ENCODE measurements at places on chromosomes 12 and 14.

DNA sequence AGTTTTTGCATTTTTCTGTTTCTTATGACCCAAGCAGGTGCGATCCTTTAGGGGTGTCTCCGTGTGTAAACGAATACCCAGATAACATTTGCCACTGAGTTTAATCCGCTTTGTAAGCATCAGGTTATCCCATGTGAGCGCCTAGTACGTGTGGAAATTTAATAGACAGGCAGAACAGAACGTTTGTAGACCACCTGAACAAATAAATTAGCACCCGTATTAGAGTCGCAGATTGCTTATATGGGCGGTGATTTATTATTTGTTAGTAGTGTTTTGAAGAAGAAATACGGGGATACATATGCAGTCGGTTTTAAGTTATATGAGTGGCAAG, 325 bp downstream of the C12orf60 start:
- no peak for DNase-seq

- no peak for DNase-seq
Measured at GRCh38 chr12:46814143-46814542, 11.7 kb downstream of the SLC38A4 start.

- DNase-seq: no peak
Measured at GRCh38 chr12:12453635-12454034, 96.8 kb downstream of the BORCS5 start.

DNA sequence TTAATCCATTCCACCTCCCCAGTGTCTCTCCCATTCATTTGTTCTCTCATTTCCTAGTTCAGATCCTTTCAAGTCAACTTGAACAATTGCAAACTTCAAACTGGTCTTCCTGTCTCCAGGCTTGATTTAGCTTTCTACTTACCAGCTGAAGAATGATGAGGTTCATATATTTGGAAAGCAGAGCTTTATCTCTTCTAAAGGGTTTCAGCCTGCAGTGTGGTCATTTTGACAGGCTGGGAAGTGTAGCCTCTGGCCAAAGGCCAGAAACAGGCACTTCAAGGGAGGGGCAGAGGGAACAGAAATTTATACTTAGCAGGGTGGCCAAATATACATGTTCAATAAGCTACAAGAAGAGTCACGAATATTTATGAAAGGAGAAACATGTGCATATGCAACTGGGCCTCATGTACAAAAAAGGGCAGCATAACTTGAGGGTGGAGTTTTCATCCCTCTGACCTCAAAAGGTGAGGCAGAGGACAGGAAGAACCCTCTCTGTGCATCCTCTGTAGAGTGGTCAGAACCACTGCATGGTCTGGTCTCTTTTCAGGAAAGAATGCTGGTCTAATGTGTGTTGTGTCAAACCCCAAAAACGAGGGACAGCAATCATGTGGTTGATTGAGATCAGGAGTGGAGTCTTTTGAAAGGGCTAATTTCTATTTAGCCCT, 34.0 kb upstream of the HECTD1 start:
- no peak for DNase-seq

GRCh38 chr14:68627050-68627867, 165.6 kb downstream of the ZFP36L1 start:
- no peak for DNase-seq

GRCh38 chr12:59372956-59373355, 222.9 kb upstream of the SLC16A7 start:
- DNase-seq: no peak

DNA sequence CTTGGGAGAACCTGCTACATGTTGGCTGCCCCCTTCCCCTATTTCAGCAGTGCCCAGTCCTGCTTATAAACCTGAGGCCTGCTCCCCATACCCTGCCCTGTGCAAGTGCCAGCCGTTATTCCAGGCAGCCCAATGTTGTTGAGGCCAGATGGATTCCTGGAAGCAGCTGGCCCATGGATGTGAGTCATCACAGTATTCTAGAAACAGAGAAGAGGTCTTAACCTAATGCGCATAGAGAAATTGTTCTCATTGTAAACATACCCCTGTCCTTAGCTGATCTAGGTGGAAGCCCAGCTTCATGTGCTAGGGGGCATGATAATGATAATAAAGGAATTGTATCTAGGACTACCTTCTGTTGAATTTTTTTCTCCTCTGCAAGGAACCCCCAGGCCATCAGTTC, 69.7 kb downstream of the TSPAN11 start:
- no peak for DNase-seq

DNA sequence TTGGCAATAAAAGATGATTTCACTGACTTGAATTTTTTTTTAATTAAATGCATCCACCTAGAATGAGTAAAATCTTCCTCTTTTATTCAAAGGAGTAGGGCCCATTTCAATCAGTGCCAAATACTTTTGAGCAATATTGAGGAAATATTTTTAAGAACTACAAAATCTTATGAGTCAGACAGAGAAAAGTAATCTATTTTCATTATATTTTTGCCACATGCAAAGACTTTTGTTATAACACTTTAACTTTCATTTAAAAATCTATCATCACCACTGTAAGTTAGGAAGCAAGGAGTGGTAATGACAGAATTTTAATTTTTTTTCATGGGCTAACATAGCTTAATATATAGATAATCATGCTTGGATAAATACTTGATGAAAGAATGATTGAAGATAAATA, 345.2 kb upstream of the KITLG start:
- DNase-seq: no peak

GRCh38 chr12:114343585-114344302, 62.2 kb downstream of the TBX5 start:
- DNase-seq: no peak

DNA sequence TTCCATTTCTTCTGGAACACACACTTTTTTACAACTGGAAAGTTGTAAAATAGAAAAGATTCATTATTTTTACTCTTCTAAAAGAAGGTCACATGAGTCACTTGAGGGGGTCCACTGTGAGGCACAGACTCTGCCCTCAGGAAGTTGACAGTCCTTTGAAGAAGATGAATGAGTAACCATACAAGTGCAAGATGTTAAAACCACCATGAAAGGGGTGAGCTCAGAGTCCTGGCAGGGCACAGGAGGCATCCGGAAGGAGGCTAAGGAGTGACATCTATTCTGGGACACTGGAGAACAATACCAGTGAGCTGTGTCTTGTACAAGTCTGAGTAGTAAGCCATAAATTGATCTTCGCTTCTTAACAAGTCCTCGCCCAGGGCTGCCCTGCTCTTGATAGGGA, 126.0 kb upstream of the FRMD6 start:
- DNase-seq: no peak

DNA sequence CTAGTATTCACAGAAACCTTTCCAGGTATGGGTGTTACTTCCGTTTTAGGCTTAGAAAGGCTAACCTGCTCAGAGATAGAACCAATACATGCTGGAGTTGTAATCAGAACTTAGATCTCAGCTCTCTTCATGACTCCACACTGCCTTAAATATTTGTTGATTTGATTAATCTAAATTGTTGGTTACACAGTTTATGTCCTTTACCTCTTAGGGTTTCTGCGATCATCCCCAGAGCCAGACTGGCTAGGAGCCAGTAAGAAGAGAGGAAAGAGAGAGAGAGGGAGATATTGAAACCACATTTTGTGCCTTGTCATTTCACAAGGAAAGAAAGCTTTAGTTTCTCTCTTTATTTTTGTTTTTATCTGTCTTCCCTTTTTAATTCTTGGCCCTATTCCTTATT, 16.8 kb upstream of the MGP start:
- no peak for DNase-seq

GRCh38 chr12:57176846-57177245, 29.4 kb upstream of the LRP1-AS start:
- DNase-seq: no peak

- DNase-seq: no peak
Measured at GRCh38 chr12:40261937-40262336, 37.1 kb downstream of the LRRK2 start.

GRCh38 chr14:94547151-94547680, 14.0 kb upstream of the SERPINA4 start:
- DNase-seq: no peak

DNA sequence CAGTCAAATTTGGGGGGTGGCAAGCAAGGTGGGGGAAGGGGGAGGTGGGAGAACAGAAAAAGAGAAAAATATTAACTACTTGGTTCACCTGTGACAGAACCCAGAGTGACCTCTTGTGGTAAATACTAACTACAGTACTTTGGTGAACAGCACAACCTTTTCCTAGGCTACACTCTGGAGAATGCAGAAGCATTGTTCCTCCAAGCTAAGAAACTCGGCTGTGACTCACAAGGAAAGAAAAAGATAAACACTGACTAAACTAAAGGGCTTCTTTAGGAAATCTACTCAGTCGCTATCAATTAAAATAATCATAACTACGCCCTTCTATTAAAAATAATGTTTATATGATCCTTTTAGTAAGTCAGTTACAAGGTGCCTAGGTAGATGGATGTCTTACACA, 5.4 kb downstream of the KCNH5 start:
- DNase-seq: no peak

- peak; percentile 46 for DNase-seq
Measured at GRCh38 chr14:104827177-104828055, 26.5 kb downstream of the ZBTB42 start.

DNA sequence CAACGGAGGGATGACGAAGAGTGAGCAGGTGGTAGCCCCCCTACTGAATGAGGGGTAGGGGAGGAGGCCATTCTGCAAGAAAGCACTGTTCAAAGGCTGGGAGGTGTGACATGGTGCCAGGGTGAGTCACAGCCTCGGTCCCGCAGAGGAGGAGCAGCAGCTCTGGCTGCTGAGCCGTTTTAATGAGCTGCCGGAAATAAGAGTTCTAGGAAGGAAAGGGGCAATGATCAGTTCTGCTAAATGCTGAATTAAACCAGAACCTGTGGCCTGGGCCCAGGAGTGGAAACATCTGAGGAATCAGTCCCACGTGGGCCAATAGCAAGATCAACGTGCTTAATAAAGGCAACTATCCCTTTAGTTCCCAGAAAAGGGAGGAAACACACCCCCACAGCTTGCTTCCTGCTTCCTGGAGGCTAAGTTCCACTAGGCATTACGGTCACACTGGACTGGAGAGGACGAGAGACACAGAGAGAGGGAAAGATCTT, 3.6 kb downstream of the ABCD4 start:
- no peak for DNase-seq

DNA sequence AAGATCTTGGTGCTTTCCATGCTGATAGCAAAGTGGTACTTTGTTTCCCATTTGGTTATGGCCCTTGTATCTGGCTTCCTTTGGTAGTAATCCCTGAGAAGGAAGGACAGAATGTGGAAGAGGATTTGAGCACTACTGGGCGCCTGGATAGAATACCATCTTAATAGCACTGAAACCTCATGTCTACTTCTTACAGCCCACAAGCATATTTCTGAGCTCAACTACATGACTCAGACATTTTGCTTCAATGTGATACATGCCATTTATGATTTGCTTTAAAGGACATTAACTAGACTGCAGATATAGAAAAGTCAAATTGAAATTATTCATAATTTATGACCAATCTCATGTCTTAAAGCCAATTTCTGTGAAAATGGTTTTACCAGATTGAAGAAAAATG, 80.4 kb downstream of the LIN7A start:
- no peak for DNase-seq

DNA sequence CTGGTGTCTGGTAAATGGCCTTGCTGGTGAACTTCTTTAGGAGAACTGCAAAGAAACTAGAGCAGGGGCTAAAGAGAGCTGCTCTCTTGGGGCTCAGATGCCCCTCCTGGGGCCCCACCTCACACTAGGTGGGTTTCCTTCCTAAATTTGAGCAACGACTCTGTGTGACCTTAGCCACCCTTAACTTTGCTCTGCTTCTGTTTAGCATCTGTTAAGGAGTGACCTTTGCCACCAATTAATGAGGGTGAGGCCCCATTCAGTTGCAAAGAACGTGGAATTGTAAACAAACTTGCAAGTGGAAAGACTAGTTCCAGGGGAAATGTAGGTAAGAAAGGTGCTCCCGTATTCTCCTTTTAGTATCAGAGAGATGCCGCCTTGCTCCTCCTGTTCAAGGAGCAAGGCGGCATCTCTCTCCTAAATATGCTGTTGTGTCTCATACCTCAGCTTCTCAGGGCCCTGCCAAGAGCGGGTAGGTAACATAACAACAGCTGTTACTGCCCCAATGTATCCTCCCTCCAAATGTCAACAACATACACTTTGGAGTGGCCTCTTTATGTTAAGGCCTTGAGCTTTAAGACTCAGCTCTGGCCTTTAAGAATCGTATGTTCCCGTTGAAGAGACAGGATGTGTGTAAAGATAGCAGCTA, 77.6 kb upstream of the FUT8 start:
- DNase-seq: no peak

GRCh38 chr12:43544703-43545102, 7.3 kb downstream of the ADAMTS20 start:
- no peak for DNase-seq
